ENCODE measurements at places on chromosomes 5 and 9.

DNA sequence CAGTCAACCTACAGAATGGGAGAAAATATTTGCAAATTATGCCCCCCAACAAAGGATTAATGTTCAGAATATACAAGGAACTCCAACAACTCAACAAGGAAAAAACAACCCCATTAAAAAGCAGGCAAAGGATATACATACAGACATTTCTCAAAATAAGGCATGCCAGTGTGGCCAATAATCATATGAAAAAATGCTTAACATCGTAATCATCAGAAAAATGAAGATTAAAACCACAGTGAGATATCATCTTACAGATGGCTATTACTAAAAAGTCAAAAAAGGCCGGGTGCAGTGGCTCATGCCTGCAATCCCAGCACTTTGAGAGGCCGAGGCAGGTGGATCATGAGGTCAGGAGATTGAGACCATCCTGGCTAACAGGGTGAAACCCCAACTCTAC is 103.2 kb downstream of the KLHL3 start:
- DNase-seq, result no peak

GRCh38 chr5:122745597-122745996 is 29.3 kb upstream of the SNX2 start:
- DNase-seq, result no peak

GRCh38 chr9:107832871-107833270 is 343.3 kb upstream of the KLF4 start:
- no peak for DNase-seq

DNA sequence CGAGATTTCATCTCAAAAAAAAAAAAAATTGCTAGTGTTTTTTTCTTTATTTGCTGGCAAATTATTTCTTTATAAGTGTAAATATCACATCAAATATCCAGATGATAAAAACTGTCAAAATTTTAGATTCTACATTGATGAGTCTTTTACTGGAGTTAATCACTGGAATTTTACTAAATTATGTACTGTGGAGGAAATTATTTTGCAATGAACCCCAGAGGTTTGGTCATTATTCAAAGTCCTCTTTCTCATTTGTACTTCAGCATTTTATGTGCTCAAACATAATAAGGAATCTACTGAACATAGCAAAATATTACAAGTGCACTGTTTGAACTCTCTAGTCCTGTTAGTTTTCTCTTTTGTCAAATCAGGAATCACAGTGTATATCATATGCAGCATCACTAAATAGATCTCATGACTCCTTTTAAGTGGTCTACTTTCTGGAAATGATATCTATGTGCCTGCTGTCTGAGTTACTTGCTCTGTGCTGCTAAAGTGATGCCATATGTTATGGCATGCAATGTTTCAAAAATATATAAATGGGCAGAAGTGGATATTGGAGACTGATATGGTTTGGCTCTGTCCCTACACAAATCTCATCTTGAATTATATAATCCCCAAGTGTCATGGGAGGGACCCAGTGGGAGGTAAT is 18.0 kb downstream of the OTULINL start:
- DNase-seq, result no peak

DNA sequence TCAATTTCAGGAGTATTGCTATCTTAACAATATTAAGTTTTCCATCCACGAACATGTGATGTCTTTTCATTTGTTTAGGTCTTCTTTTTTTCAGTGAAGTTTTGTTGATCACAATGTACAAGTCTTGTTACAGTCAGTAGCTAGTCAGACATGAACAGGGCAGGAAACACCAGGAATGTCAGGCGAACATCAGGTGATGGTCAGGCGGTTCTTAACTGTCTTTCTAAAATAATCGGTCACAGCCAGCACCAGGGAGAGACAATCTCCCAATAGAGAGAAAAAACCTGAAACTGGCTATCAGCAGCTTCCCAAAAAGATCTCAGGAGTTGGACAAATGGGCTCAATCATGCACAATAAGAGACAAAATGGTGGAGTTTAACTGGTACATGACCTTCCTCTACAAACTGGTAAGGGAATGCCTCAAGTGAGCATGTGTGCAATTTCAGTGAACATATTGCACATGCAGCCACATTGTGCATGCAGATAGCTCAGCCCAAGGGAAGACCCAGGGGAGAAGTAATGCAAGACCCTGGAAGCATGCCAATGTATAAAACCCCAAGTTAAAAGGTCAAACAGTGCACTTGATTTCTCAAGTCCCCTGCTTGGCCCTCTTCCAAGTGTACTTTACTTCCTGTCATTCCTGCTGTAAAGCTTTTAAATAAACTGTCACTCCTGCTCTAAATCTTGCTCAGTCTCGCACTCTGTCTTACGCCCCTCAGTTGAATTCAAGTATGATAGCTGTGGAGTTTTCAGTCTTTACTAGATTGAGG is 176.1 kb upstream of the RASEF start:
- no peak for DNase-seq
